ENCODE measurements at places on chromosomes 12 and 14. TPM values are rescaled to one million over a fixed set of nuclear protein-coding genes. Genes with fewer than 3 reads are reported as not detected.

Gene AQP6
- total RNA-seq: 0.37 TPM

- DNase-seq: no peak
These were observed 4.9 kb downstream of the B4GALNT3 start for GRCh38 chr12:464484-465267.

GRCh38 chr12:76060111-76060510, 24.4 kb downstream of the NAP1L1 start:
- no peak for DNase-seq

DNA sequence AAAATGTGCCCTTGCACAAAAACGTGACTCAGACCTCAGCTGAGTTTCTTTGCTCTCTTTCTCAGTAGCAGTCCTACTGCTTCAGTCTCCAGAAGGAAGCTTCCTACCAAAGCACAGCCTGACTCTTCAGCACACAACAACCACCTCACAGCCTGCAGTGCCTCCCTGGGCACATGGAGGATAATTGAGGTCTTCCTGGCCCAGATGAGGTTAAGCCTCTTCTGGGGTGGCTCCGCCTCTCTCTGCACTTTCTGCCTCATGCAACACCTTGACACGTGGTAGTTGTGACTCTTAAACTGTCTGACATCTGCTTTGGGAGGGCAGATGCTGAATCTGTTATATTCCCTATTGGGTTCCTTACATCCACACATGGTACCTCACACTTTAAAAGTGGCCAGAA, 33.8 kb downstream of the GIT2 start:
- DNase-seq: no peak

GRCh38 chr12:2675776-2676175, 119.0 kb upstream of the FKBP4 start:
- DNase-seq: no peak

DNA sequence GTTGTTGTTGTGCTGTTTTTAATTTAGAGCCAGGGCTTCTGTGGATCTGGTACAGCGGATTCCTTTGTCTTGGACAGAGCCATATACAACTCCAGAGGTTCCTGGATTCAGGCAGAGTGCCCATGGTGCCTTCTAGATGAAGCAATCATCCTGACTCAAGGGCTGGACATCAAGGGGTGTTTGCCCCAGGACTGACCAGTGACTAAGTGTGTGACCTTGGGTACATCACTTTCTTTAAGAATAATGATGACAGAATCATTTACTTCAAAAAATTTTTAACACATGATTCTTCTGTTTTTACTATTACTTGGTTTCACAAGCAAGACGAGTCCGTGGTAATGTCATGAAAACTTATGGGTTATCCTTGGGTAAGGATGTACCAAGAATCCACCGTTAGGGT, 397.3 kb downstream of the ZFP36L1 start:
- no peak for DNase-seq

All from G401 (cell line).